ENCODE measurements at places on chromosomes 5 and 9.
A peak's percentile ranks its signal among the peaks of the same experiment; 100 is the strongest.

- DNase-seq = no peak
Measured at GRCh38 chr9:98410185-98410697, 154.8 kb upstream of the TBC1D2 start.

DNA sequence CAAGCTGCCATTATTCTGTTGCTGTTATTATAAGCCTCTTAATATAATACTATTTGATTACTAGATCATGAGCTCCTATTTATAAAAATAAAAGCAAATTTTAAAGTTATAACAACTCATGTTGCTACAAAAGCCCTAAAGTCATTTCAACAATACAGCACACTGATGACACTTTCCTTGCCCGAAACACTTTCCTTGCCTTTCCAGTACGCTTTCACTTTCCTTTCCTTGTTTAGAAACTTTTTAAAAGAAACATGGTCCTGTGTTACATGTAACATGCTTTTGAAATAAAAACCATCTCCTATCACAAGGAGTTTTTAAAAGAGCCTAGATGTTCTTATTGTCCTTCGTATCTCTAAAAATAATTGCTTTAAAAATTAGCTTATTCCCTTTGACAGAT lies 688.4 kb downstream of the PTPRD start:
- no peak for DNase-seq

- DNase-seq = no peak
Measured at GRCh38 chr5:80713631-80714030, 58.8 kb upstream of the DHFR start.

GRCh38 chr9:13857521-13857920 lies 456.4 kb downstream of the NFIB start:
- DNase-seq = peak; percentile 63

GRCh38 chr9:89594811-89595550 lies 9.8 kb upstream of the GADD45G start:
- DNase-seq = no peak

GRCh38 chr9:136230365-136230764 lies 15.2 kb downstream of the QSOX2 start:
- DNase-seq = no peak

- DNase-seq = peak; percentile 36
Measured at GRCh38 chr5:173572431-173573125, 43.9 kb downstream of the BOD1 start.

DNA sequence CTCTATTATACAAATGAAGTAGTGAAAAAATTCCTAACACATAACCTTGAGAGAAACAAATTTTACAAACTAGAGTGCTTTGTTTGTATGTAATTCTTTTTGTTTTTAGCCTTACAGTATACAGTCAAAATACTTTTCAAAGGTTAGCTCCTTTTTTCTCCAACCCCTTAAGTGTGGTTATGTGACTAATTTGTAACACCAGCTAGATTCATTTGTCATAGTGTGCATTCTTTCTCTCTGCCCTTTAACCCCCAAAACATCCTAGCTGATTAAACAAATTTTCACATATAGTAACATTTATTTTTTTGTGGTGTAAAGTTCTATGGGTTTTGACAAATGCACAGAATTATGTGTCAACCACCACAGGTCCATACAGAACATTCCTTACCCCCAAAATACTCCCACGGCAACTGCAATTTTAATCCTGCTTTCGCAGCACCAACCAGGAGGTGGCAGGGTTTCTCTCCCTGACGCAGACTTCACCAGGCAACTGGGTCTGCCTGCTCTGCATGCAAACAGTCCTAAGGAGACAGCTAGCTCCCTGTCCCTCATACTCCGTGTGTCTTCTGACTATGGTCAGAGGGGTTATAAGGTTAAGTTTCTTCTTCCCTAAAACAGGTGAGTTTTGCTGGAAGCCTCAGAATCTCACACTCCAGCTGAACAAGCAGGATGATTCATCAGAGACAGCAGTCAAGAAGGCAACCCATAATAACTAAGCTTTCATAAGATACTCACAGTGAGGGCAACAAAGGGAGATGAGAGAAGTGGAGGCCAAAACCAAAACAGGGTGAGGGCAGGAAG lies 44.5 kb upstream of the NR5A1 start:
- peak; percentile 73 for DNase-seq

DNA sequence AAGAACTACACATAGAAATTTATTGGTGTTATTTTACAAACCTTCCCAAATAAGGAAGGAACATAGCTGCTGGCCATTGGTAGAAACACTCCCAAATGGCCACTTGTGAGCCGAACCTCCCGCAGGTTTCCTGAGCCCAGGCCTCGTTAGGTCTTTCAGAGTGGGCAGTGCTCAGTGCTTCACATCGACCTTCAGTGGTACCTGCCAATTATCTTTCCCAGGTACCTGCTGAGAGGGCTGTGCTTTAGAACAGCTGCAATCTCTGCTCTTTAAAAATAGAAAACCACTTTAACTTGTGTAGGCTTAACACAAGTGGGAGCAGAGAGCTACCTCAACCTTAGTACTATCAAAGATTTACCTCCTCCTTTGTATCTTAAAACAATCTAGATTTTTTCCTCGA lies 334.1 kb downstream of the RFX3 start:
- DNase-seq = no peak

DNA sequence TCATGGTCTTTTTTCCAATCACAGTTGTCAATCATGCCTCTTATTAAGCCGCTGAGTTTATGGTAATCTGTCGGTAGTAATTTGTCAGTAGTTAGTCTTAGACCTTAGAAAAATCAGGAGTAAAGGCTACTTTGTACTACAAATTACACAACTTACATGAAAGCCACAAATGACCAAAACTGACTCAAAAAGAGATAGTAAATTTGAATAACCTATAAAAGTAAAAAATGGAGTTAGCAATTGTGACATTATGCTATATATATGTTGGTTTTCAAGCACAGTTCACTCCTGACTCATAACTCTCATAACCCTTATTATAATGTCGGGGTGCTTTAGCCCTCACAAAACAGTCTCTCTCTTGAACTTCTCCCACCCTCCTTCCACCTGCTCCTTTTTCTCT lies 251.8 kb downstream of the ROR2 start:
- no peak for DNase-seq

- DNase-seq = no peak
Measured at GRCh38 chr9:120693700-120694008, 20.6 kb downstream of the MEGF9 start.

- DNase-seq = no peak
Measured at GRCh38 chr9:126235336-126236243, 91.0 kb upstream of the MVB12B start.

DNA sequence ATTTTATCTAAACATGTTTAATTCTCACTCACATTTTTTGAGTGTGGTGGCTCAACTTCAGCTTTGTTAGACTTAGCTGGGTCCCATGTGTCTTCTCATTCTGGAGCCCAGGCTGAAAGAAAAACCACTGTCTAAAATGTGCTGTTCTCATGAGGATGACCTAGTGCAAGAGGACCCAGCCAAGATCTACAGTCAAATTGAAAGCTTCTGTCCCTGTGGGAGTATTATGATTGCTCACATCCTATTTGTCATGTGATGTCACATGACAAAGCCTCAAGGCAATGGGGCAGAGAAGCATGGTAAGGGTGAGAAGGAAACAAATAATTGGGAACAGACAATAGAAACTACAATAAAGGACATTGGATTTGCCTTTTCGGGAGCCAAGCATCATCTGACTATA lies 113.4 kb upstream of the ASTN2 start:
- no peak for DNase-seq

GRCh38 chr9:133787754-133788025 lies 49.5 kb upstream of the SARDH start:
- no peak for DNase-seq

DNA sequence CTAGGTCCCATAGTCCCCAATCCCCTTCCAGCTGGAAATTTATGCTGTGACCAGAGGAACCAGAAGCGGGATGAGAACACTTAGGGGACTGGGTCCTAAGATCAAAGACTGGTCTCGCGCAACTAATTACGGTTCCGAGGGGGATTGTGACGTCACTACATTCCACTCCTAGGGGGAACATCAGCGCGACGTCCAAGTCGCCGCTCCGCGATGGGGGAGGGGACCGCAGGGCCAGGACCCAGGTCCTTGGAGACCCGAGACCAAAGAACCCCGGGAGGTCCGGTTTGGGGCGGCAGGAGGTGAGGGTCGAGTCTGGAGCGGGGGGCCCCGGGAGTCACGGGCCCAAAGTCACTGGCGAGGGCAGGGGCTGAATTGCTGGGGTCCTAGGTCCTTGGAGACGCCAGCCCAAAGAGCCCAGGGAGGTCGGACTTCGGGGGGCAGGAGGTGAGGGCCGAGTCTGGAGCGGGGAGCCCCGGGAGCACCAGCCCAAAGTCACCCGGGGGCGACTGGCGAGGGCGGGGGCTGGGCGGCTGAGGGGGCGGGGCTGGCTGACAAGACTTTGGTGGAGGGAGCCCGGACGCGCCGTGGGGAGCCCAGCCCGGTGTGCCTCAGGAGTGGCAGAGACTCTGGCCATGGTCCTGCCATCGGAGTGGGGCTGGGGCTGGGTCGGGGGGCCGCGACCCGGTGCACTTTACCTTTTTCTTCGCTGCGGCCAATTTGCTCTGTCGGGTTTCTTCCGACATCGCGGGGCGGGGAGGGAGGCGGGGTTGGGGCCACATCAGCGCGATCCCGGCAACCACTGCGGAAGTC lies at the start of gene GOLGA2:
Gene GOLGA2 (minus strand): TSS at position 810 of the 810 bp plus-strand sequence. CDS start 31 bp downstream, at position 779.
- DNase-seq = no peak

- no peak for DNase-seq
Measured at GRCh38 chr9:3992222-3992621, 307.6 kb downstream of the GLIS3 start.

DNA sequence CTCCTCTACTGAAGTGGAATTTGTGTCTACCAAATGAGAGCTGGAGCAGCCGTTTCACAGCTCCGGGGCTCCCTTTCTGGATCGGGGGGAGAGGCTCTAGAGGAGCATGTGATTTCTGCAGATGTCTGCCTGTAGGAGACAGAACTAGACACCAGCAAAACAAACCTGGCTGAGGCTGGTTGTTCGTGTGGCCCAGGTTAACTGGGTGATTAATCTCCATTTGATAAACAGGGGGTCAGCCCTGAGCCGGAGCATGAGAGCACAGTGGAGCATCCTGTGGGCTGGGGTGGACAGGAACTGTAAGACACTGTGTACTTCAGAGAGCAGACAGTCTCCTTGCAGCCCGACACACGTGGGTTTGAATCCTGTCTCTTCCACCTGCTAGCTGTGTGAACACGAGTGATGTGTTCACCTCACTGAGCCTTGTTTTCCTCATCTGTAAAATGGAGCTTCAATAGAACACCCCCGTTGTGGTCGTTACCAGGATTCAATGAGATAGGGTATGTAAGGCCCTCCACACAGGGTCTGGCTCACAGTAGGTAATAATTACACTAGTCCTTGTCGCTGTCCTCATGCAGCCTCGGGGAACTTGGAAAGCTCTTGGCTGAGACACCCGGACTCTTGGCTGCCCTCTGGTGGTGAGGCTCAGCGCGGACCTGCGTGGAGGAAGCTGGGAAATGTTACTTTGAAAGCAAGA lies 12.9 kb downstream of the CXCL14 start:
- no peak for DNase-seq

- no peak for DNase-seq
Measured at GRCh38 chr5:90902651-90903386, 344.2 kb downstream of the ADGRV1 start.

DNA sequence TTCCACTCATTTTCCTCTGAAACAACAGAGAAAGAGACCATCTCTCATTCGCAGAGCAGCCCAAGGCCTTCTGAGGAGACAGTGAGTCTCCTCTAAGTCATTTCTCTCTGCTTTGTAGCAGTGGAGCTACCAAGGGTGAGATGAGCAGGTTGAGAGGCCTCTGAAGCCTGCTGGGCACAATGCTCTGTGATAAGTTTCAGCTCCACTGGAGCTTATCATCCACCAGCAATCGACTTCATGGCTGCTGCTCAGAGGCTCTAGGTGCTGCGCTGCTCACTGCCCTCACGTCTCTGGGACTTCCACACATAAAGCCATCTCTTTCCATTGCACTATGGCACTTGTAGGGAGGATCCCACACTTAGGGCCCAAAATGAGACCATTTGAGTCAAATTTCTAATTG lies 96.3 kb downstream of the CMYA5 start:
- DNase-seq = no peak

DNA sequence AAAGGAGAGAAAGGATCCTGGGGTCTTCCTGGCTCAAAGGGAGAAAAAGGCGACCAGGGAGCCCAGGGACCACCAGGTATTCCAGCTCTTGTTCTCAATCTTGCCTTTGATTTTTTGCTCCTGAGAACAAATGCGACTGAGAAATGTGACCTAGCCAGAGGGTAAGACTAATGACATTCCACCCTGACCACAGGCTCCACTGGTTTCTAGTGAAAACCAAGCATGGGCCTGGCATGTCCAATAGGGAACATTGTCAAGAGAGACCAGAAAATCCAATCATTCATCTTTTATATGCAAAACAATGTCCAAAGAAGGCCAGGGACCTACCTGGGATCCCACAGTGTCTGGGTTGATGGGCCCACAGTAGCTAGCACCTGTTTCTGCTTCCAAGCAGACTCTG lies 50.3 kb upstream of the TGFBR1 start:
- no peak for DNase-seq

Measured in HS-5 (cell line).